ENCODE measurements at places on chromosomes 5 and 9. TPM values are rescaled to one million over a fixed set of nuclear protein-coding genes. Genes with fewer than 3 reads are reported as not detected.

STC2 gene
- 1,426 TPM for total RNA-seq

- no peak for DNase-seq
Observed at GRCh38 chr9:31323726-31324444, 1060.6 kb upstream of the ACO1 start.

- DNase-seq, result no peak
Observed at GRCh38 chr9:123400926-123401503, 45.0 kb downstream of the CRB2 start.

DNA sequence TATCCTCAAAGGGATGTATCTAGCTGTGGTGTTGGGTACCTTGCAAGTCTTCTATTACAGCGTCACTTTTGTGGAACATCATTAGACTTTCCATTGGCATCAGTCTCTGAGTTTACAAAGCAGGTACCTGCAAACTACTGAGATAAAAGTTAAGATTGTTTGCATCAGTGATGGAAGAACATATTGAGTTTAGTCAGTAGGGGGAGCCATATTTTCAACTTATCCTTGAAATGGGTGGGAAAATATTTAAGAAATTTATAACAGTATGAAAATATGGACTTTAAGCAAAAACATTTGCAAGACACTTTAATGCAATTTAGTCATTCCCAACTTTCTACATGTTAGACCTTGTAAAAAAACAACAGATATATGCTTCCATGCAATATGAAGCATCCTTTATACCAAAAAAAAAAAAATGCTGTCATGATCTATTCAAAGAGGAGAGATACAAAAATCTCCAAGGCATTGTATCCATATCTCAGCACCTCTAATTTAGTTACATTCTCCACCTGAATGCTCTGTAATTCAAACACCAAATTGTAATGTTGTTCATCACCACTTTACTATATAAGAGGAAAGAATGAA is 98.6 kb upstream of the ADAMTS19 start:
- peak; percentile 18 for DNase-seq

DNA sequence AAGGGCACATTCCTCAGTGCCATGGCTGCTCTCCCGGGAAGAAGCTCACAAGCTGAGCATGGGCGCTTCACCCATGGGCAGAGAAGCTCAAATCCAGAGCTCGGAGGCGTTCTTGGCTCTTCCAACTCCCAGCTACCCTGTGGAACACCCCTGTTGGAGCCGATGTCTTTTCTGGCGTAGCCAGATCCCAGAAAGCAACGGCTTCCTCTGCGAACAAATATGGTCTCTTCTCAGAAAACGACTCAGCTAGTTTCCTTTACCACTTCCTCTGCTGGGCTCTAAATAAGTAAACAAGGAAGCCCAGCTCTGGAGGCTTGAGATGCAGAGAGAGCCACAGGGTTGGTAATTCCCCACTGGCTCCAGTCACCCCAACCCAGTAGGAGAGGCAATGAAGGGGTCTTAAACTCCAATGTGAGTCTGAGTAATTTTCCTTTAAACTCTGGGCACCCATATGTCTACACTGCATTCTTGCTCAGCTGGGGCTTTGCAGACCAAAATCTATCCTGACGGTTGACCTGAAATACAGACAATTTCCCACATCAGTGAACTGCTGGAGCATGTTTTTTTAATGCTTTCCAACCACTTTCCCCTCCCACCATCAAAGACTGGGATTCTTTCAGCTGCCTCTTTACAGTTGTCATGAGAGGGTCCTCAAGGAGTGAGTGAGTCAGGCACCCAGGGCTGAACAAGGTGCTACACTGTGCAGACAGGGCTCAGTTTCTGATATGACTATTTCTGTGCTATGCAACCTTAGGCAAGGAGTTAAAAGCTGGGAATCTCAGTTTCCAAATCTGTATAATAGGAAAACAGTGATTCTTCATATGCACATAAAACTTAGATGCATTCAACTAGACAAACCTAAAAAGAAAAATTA is at the start of gene LCP2:
Gene LCP2, minus strand, starts transcription at position 189 of the 874 bp plus-strand sequence. Its CDS starts 166 bp downstream, at position 23.
- no peak for DNase-seq

- DNase-seq, result peak; percentile 14
Observed at GRCh38 chr5:150224483-150225027, 34.7 kb downstream of the SLC6A7 start.

GRCh38 chr5:55232271-55232984 is 980 bp downstream of the CCNO start:
- no peak for DNase-seq

UTP15 gene
- 28.3 TPM for total RNA-seq

DNA sequence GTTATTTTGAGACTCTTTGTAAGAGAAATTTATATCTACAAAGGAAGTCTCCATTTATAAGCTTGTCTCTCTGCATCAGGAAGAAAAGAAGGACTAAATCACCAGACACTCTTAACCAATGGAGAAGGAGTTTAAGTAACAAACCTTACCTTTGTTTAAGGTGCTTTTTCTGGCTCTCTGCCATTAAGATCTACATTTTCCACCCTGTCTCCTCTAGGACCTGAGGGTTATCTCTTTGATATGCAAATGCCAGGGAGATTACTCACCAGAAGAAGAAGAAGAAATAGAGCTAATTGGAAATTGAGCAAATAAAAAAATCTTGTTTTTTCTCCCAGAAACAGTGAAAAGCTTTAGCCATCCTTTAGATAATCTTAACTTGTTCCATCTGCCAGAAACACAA is 60.9 kb downstream of the CDKN2A start:
- DNase-seq, result no peak

GRCh38 chr9:122125509-122126330 is 32.6 kb upstream of the TTLL11 start:
- DNase-seq, result no peak

- no peak for DNase-seq
Observed at GRCh38 chr9:4859035-4859434, 66.3 kb downstream of the RCL1 start.

DNA sequence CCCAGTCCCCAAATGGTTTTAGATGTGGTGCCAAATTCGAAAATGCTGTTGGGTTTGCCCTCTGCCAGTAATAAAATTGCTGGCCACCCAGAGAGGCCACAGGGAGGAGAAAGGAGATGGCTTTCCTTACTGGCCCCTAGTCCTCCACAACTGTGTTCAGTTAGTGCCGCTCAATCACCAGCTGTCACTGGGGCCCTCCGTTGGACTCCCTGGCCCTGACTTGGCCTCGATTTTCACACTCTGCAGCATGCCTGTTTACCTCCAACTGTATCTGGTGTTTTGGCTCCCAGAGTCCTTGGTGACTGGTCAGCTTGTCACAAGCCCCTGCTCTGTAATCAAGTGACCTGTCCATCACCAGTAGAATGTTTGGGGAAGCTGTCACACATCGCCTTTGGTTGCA is 97.8 kb downstream of the PAPPA start:
- no peak for DNase-seq

DNA sequence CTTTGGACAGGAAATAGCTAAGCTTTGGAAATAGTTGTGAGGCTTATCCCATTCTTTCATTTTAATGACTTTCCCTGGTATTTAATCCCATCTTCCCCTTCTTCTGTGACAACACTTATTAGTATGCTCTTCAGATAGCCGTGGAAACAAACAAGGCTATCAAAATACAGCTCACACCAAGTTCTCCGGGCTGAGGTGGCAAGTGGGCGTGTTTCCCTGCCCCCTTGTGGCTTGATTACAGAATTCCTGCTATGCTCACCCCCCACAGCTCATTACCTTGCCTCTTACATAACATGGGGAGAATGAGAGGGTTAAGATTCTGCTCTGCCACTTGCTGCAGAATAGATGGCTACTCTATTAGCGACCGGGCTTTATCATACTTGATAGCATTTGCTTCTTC is 437.1 kb upstream of the TLE4 start:
- peak; percentile 25 for DNase-seq

SEMA5A gene
- 11.4 TPM for total RNA-seq

PCDHGA12 gene
- total RNA-seq, result 6.1 TPM

CTNNA1 gene
- 232 TPM for total RNA-seq

GRCh38 chr5:92504346-92504745 is 1076.7 kb downstream of the NR2F1-AS1 start:
- no peak for DNase-seq

GRCh38 chr5:20610681-20611080 is 622.7 kb upstream of the CDH18 start:
- no peak for DNase-seq

- DNase-seq, result peak; percentile 66
Observed at GRCh38 chr5:120457839-120458507, 6.1 kb upstream of the PRR16 start.

DNA sequence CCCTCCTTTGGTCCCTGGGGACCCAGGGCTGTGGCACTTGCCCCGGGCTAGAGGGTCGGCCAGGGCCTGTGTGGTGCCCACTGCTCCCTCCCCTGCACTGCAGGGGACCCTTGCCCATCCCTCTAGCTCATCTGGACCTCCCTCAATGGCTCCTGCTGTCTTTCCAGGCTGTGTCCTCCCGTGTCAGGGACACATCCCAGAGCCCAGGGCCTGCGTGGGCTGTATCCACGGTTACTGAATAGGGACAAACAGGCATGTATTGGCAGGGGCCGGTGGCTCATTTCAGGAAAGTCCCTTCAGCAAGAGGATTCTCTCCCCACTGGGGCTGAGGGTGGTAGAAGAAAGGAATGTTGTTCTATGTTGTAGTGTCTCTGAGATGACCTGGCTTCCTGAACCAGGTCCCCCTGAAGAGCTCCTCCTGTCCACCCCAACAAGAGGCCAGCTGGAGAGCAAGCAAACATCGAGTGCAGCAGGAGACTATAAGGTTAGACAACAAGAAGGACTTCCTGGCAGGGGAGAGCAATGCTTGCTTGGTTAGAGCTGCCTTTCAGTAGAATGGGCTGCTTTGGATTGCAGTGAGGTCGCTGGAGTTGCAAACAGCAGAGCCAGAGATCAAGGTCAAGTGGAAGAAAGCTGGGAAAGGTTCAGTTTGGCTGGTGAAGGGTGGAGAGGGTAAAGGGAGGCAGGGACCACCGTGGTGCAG is 1.0 kb upstream of the CRB2 start:
- no peak for DNase-seq

MARCHF11 gene
- not detected for total RNA-seq

DNA sequence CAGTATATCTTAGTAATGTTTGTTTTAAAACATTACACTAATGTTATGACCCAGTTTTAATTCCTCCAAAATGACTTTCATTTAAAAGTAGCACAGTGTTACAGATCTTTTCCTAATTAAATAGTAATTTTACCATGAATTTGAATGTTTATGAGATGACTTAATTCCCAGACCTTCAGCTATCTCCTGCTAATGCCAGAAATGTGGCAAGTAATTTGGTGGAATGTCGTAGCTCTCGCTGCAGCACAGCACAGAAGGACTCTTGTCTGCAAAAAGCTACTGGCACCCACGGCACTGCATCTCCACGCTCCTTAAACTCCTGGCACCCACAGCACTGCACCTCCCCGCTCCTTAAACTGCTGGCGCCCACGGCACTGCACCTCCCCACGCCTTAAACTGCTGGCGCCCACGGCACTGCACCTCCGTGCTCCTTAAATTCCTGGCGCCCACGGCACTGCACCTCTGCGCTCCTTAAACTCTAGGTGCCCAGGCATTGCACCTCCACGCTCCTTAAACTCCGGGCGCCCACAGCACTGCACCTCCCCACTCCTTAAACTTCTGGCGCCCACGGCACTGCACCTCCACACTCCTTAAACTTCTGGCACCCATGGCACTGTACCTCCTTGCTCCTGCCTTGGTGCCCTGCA is 163.1 kb downstream of the CDK5RAP2 start:
- DNase-seq, result no peak

DNA sequence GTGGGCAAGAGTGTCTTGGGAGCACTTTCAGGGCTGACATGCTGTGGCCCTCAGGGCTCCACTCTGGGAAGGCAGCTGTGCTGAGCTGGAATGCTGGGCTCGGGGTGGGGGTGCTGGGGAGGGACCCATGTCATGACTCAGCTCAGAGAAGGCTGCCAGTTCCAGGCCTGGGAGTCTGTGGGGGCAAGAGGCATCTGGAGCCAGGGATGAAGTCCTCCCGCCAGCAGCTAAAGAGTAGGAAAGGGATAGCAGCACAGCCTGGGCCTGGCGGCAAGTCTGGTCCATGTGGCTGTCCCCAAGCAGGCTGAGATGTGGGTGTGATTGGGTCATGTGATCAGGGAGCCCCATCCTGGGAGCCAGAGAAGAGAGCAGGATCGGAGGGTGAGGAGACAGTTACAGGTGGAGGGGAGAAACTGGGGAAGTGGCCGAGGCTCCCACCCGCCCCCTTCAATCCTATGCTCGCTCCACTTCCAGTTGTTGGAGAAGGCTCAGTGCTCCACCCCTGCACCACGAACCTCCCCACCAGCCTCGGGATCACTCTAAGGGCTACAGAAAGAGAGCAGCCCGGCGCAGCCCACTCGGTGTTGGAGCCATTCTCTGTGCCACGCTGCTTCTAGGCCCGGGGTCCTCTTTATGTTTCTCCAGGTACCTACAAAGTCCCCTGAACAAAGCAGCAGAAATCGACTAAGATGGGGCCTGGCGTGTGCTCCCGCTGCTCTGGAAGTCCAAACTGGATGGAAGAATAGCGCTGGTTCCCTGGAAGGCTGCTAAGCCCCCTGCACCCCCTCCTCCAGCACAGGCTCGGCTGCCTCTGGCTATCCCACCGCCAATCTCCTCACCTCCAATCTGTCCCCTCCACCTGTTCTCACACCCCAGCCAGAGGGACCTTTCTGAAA is 12.0 kb downstream of the PDGFRB start:
- DNase-seq, result peak; percentile 92

- DNase-seq, result no peak
Observed at GRCh38 chr5:16922430-16922829, 13.7 kb downstream of the MYO10 start.

DNA sequence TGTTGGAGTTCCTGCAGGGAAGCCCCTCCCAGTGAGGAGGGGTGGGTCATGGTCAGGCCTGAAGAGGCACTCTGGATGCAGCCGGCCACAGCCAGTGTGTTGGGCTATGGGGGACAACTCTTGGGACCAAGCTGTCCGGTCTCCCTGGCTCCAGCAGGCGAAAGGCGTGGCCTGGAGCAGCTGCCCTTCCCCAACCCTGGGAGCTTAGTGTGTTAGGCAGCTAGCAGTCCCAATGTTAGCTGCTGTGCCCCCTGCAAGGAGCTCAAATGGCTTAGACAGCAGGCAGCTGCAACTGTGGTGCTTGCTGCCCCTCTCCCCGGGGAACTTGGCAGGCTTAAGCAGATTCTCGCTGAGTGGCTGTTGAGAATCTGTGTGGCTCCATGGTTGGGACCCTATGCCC is 67.5 kb upstream of the ACTBL2 start:
- DNase-seq, result peak; percentile 88

GRCh38 chr9:137765536-137765935 is 112.0 kb upstream of the CACNA1B start:
- no peak for DNase-seq

DNA sequence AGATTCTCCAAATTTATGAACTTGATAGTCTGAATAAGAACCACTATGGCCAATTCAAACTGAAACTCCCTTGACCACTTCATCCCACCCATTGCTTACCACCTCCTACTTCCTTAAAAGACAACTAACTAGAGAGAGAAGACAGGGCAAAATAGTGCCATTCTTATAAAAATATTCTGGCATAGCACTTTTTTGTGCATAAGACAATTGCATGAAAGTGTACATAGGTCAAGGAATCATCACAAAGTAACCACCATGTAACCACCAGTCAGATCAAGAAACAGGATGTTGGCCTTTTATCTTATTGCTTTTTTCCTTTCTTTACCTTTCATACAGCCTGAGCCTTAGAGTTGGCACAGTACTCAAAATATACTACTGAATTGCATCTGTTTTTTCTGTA is 8.1 kb upstream of the ARSB start:
- no peak for DNase-seq

Data from LHCN-M2 (cell line).